ENCODE measurements at places on chromosomes 5 and 9.

- no peak for DNase-seq
Measured at GRCh38 chr5:119009131-119009530, 20.8 kb upstream of the DTWD2 start.

GRCh38 chr5:157456301-157456700, 3.7 kb upstream of the NIPAL4 start:
- DNase-seq = no peak

- DNase-seq = no peak
Measured at GRCh38 chr5:5650242-5650641, 227.8 kb downstream of the ICE1 start.

- DNase-seq = peak; percentile 96
Measured at GRCh38 chr5:174532455-174533453, 191.6 kb upstream of the MSX2 start.

DNA sequence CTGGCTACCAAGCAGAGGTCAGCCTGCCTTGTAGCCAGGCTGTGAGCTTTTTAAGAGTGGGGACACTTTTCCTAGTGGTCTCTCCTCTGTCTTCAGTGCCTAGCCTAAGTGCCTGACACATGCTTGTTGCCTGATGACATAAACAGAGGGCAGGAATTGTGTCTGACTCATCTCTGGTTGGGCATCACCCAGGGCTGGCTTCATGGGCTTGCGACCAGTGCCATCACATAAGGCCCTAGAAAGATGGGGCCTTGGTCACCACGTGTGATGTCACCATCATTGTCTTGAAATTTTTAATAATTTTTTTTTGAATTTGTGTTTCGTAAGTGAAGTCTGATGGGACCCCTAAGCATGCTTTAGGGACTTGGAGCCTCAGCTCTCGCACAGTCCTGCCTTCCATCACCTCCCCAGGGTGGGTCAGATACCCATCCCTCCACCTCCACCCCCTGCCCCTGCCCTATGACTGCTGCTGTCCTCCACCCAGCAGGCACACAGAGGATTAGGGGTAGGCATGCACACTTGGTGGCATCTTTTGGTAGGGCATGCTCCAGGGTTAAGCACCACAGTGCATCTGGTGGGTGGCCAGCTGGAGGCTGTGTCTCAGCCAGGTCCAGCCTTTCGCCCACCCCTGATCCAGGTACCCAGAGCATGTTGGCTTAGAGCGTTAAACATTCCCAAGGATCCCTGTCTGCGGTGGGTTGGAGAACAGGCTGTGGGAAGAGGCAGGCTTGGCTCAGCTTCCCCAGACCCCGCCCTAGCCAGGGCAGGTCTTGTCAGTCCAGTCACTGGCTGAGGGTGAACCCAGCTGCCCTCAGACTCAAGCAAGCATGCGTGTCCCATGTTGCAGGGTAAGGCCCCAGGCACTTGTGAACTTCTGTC, 80.1 kb upstream of the SH3PXD2B start:
- DNase-seq = peak; percentile 42

- peak; percentile 40 for DNase-seq
Measured at GRCh38 chr5:54835647-54836046, 149.7 kb downstream of the ESM1 start.

GRCh38 chr9:124504530-124505005, 2.6 kb downstream of the NR5A1 start:
- no peak for DNase-seq

GRCh38 chr9:89446261-89446960, 51.5 kb downstream of the SEMA4D start:
- no peak for DNase-seq

GRCh38 chr5:135891268-135891667, 4.4 kb downstream of the IL9 start:
- no peak for DNase-seq

DNA sequence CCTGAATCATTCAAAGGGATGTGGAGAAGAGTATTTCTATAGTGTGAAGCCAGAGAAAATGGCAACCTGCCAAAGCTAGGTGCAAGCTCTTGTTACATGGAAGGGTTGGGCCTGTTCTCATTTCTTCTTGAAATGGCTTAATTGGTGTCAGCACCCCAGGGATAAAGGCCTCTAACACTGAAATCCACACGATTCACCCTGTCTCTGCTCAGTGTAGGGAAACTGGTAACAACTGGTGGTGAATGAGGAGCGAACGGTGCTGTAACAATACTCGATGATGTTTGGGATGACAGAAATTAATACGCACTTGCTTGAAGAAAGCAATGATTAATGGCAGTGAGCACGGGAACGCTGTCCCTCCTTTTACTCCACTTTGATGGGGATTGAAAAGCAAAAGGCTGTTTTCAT, 16.2 kb downstream of the PBX3 start:
- DNase-seq = no peak

DNA sequence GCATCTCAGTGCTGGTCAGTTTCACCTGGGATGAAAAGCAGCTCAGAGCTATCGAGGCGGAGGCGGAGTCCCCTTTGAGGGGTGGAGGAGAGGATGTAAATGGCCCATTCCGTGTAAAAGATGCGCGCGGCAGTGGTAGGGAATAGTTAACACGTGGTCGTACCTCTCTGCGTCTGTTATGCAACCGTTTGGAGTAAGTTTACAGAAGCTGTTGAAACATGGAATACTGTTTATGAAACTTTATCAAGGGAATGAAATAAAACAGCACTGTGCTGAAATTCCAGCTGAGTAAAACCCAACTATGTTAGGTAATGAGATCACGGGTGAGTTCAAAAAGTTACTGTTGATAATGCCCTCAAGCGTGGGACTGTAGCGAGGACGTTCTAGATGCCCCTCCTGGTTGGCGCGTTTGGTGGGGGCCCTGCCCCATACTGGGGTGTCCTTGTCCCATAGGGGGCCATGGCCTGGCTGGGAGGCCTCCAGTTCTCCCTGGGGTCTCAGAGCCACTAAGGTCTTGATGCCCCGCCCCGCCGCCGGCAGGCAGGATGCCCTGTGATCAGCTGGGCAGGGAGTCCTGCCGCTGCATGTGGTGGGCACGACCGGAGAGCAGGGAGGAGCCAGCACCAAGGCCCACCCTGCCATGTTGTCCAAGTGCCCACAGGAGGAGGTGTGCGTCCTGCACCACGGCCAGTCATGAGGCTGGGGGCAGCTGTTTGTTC, 90.9 kb downstream of the COL5A1 start:
- no peak for DNase-seq

DNA sequence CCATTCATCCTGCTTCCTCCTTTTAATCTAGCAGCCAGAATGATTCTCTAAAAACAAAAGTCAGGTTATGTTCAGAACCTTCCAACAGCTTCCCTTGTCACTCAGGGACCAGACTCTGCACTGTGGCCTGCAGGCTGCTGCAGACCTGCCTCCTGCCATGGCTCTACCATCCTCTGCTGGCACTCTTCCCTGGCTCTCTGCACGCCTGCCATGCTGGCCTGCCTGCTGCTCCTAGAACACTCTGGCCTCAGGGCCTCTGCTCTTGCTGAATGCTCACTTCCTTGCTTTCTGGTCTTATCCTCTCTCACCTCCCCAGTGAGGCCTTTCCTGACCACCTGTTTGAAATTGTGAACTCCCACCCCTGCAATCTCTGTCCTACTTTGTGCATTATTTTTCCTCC, 149.4 kb downstream of the CD180 start:
- no peak for DNase-seq

GRCh38 chr9:79006546-79006945, 565.2 kb upstream of the TLE4 start:
- no peak for DNase-seq

GRCh38 chr9:16211946-16212345, 658.5 kb downstream of the BNC2 start:
- no peak for DNase-seq
